Astrocyte of the spinal cord (primary cell): ENCODE measurements at places on chromosomes 2 and 18.
A peak's percentile ranks its signal among the peaks of the same experiment; 100 is the strongest.

- no peak for DNase-seq
Observed at GRCh38 chr2:190641469-190641868, 7.4 kb upstream of the NAB1 start.

DNA sequence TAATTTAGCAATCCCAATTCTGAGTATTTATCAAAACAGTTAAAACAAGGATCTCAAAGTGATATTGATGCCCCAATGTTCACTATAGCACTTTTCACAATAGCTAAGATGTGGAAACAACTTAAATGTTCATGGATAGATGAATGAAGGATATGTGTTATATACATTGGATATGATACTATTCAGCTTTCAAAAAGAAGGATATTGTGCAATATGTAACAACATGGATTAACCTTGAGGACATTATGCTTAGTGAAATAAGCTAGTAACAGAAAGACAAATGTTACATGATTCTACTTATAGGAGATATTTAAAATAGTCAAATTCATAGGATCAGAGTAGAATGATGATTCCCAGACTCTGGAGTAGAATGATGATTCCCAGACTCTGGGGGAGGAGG, 78.0 kb downstream of the INSIG2 start:
- DNase-seq = no peak

GRCh38 chr2:70785137-70785911, 5.1 kb downstream of the FIGLA start:
- no peak for DNase-seq

DNA sequence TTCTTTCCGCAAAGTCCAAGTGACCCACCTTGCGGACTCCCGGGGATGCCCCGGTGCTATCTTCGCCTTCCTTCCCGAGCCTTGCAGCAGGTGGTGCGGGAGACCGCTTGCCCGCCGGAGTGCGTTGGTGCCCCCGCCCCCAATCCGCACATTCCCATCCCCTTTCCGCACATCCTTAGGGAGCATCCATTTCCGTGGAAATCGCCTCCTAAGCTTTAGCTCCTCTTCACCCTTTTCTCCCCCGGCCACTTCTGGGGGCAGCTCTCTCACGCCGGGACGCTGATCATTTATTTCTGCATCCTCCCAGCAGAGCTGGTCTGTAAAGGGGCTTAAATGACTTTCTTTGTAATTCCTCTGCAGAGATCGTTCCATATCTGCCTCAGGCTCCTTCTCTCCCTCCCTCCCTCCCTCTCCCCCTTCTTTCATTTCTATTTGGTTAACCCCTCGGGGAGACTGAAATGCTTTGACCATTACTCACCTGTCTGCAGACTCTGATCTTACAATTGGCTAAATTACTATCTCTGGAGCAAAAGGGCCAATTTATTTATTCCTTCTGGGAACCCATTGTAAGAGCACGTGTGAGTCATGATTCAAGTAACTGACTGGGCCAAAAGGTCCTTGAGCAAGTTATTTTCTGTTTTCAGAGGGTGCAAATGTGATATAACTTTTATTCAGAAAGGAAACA, 1.3 kb upstream of the LYPD1 start:
- DNase-seq = peak; percentile 97

- DNase-seq = no peak
Observed at GRCh38 chr2:233400341-233400740, 46.0 kb downstream of the DGKD start.

- DNase-seq = no peak
Observed at GRCh38 chr2:152796941-152797340, 78.5 kb downstream of the ARL6IP6 start.

DNA sequence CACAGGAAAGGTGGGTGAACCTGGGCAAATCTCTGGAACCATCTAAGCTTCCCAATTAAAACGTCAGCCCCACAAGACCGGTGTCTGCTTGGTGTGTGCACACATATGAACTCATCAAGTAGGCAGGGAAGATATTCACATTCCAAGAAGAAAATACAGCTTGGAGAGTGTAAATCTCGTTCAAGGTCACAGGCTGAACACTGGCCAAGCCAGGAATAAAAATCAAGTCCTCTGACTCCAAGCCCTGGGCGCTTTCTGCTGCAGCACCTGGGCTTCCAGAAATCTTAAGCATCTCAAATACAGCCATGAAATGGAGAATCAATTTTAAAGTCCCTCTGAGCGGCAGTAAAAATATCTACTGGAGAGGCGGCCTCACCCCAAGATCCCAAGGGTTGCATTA, 150.9 kb downstream of the TWIST2 start:
- no peak for DNase-seq

DNA sequence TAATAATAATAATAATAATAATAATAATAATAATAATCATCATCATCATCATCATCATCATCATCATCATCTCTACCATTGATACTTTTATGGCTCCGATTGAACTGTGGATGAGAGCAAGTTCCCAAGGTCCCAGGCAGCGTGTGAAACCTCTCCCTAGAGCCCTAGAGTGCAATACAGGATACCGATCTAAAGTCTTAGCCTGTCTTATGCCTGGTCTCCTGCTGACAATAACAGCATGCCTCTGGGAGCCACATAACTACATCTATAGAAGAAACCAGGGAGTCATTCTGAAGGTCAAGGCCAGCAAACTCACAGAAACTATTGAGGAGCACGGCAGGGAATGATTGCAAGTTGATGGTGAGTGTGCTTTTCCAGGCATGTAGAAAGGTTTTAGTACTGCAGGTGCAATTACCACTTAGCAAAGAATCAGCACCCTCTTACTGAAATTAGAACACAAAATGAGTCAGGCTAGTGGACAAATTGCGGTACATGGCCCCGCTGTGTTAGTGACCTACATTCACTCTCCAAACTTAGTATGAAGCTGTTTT, 457.2 kb upstream of the CDH20 start:
- DNase-seq = no peak

DNA sequence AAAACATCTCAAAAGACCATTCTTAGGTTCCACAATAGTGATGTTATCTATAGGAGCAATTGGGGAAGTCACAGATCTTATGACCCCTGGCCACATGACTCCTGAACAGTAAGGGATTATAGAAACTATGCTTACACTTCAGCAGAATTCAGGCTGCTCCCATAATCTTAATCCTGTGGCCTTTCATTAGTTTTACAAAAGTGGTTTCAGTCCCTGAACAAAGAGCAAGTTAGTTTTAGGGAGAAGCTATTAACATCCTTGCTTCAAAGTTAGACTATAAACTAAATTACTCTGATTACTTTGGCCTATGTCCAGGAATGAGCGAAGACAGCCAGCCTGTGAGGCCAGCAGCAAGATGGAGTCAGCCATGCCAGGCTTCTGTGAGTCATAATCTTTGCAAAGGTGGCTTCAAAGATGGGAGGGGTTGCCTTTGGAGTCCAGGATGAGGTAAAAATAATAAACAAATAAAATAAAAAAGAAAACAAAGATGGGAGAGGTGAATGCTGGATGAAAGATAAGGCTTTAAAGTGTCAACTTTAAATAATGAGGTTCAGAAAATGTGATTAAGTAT, 168.7 kb upstream of the NDUFV2 start:
- peak; percentile 45 for DNase-seq

DNA sequence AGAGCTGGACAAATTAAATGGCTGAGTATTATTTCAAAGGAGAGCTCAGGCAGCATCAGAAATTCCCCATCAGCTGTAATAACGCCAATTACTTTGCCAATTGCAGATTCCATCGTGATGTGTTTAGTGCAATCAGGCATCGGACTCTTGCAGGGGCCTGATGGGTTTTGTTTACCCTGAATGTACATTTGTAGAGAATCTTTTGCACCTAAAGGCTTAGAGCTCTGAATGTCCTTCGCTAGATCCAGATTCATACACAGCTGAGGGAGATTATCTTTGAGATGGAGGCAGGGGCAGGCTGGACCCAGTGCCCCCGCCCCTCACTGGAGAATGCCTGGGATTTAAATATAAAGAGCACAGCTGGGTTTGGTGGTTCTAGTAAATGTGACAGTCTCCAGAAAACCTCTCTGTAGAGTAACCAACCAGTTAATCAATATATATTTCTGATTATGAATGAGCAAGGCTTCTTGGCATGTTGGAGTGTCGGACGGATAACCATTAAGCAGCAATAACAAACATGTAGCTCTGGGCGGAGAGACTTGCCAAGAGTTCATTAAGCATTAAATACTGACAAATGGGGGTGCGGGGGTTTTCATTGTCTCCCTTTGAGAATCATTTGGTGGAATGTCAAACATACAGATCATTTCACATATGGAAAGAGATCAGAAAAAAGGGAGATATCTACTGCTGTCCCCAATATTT, 200.9 kb downstream of the SETBP1 start:
- DNase-seq = no peak
